Fibroblast of lung (primary cell): ENCODE measurements at places on chromosomes 6 and 20.
A peak's percentile ranks its signal among the peaks of the same experiment; 100 is the strongest.

GRCh38 chr6:70860045-70860444, 96.8 kb downstream of the B3GAT2 start:
- DNase-seq = no peak
- H3K4me3 ChIP-seq = no peak overlapping the region
- no peaks in the 10 kb centered on the region for H3K27me3 ChIP-seq
- no peaks in the 10 kb centered on the region for H3K36me3 ChIP-seq
- no peak overlapping the region for H3K27ac ChIP-seq

GRCh38 chr6:132390017-132390416, 11.3 kb downstream of the MOXD1 start:
- no peak overlapping the region for H3K4me3 ChIP-seq
- peaks cover 15% of the 10 kb centered on the region for H3K4me1 ChIP-seq
- H3K36me3 ChIP-seq = no peaks in the 10 kb centered on the region
- DNase-seq = no peak

GRCh38 chr6:84183430-84183829, 44.0 kb downstream of the CEP162 start:
- no peak overlapping the region for H3K27ac ChIP-seq
- H3K27me3 ChIP-seq = no peaks in the 10 kb centered on the region
- no peak for DNase-seq
- H3K4me3 ChIP-seq = no peak overlapping the region
- H3K4me1 ChIP-seq = no peaks in the 10 kb centered on the region

- H3K4me1 ChIP-seq = peaks cover 13% of the 10 kb centered on the region
- no peak overlapping the region for H3K27ac ChIP-seq
- no peaks in the 10 kb centered on the region for H3K27me3 ChIP-seq
- H3K4me3 ChIP-seq = no peak overlapping the region
These were observed 154.3 kb downstream of the VEGFA start for GRCh38 chr6:43924222-43924702.

DNA sequence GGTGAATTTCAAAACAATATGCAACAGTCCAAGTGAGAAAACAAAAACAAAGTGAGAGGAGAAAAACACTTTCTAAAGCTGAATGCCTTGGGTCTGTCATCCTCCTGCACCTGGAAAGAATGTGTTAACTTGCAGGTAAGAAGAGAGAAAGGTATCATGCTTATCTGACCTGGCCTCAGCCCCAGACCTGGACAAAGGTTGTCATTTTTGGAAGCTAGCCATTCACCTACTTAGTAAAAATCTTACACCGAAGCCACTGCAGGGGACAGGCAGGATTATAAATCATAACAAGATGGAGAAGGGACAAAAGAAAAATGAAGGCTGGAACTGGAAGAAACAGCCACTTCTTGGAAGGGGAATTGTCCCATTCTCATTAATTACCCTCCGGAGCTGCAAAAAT, 69.4 kb downstream of the GFOD1 start:
- no peak overlapping the region for H3K4me3 ChIP-seq
- no peak for DNase-seq
- no peaks in the 10 kb centered on the region for H3K27me3 ChIP-seq
- no peak overlapping the region for H3K27ac ChIP-seq
- peaks cover 10% of the 10 kb centered on the region for H3K4me1 ChIP-seq
- H3K36me3 ChIP-seq = no peaks in the 10 kb centered on the region

GRCh38 chr6:3297006-3297405, 38.3 kb downstream of the PSMG4 start:
- peaks cover 6% of the 10 kb centered on the region for H3K27me3 ChIP-seq
- H3K4me3 ChIP-seq = no peak overlapping the region
- H3K27ac ChIP-seq = no peak overlapping the region
- H3K36me3 ChIP-seq = no peaks in the 10 kb centered on the region

DNA sequence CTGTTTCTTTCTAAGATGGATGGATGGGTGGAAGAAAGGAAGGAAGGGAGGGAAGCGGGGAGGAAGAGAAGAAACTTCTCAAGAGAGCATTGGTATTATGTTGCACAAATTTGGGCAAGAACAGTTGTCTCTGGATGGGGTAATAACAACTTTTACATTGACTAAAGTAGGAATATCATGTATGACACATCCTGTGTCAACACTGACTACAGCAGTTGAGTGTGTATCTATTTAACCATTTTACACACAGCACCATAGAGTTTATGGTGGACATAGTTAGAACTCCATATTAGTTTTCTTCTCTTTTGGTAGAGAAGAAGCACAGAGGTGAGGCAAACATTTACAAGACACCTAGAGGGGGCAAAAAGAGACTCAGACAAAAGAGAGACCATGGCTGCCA, 44.2 kb upstream of the RNF146 start:
- H3K4me3 ChIP-seq = no peak overlapping the region
- no peak overlapping the region for H3K27ac ChIP-seq
- no peak for DNase-seq

DNA sequence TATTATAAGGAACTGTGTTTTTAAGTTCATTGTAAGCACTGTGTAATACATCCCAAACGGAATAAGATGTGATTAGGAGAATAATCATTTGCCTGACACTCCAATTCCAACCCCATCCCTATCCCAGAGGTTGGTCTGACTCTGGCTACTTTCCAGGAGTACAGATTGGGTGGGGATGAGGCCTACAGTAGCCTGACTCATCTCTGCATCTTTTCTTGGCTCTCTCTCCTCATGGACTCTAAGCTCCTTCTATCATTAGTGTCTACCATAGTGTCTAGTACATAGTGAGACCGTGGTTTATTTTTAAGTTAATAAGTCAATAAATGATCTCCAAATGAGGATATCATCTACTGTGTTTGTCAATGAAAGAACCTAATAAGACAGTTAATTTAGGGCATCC, 92.2 kb upstream of the CNKSR3 start:
- no peaks in the 10 kb centered on the region for H3K36me3 ChIP-seq
- no peak overlapping the region for H3K4me3 ChIP-seq
- no peak overlapping the region for H3K27ac ChIP-seq
- peak; percentile 35 for DNase-seq
- H3K4me1 ChIP-seq = no peaks in the 10 kb centered on the region

DNA sequence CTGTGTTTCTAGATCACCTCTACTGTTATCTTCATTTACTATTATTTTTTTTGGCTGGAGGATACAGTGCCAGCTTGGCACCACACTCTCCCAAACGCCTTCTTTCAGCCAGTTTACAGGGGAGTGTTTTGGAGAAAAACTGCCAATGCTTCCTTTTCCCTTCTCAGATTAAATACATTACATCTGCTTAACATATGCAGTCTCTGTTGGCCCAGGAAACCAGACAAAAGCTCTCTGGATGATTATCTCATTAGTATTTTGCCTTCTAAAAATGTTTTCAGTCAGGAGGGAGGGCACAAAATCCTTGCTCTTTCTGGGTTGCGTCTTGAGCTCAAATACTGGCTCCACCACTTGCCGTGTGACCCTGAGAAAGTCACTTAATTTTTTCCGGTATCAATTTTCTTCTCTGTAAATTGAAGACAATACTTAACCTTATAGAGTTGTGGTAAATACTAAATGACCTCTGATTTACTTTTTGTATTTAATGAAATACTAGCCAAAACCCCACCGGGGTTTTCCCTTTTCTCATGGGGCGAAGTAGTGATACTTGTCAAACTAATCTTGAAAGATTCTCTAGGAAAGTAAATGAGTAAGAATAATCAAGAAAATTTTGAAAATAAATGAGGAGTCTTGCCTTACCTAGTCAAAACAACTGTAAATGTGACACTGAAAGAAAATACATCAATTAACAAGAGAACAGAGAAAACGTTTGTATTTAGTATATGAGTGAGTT, 146.2 kb downstream of the MMS22L start:
- no peaks in the 10 kb centered on the region for H3K27me3 ChIP-seq
- no peaks in the 10 kb centered on the region for H3K4me1 ChIP-seq
- H3K36me3 ChIP-seq = no peaks in the 10 kb centered on the region
- DNase-seq = no peak
- no peak overlapping the region for H3K27ac ChIP-seq
- H3K4me3 ChIP-seq = no peak overlapping the region

DNA sequence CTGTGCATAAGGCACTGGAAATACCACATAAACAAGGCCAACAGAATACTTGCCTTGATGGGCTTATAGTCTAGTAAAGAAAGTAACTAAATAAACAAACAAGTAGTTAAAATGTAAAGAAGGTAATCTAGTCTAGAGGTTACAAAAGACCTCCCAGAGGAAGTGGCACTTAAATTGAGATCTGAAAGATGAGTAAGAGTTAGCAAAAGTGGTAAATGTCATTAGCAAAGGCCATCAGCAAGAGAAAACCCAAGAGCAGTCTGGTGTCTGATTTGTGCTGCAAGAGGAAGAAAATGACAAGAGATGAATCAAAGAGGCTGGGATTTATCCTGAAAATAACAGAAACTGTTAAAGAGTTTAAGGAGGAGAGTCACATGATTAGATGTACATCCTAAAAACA, 96.6 kb upstream of the SMLR1 start:
- no peaks in the 10 kb centered on the region for H3K27me3 ChIP-seq
- no peak overlapping the region for H3K4me3 ChIP-seq
- no peak for DNase-seq
- H3K4me1 ChIP-seq = no peaks in the 10 kb centered on the region
- no peaks in the 10 kb centered on the region for H3K36me3 ChIP-seq
- no peak overlapping the region for H3K27ac ChIP-seq

GRCh38 chr20:52731093-52731492, 241.1 kb upstream of the TSHZ2 start:
- H3K4me1 ChIP-seq = no peaks in the 10 kb centered on the region
- H3K27me3 ChIP-seq = no peaks in the 10 kb centered on the region
- no peak overlapping the region for H3K27ac ChIP-seq
- H3K36me3 ChIP-seq = no peaks in the 10 kb centered on the region

DNA sequence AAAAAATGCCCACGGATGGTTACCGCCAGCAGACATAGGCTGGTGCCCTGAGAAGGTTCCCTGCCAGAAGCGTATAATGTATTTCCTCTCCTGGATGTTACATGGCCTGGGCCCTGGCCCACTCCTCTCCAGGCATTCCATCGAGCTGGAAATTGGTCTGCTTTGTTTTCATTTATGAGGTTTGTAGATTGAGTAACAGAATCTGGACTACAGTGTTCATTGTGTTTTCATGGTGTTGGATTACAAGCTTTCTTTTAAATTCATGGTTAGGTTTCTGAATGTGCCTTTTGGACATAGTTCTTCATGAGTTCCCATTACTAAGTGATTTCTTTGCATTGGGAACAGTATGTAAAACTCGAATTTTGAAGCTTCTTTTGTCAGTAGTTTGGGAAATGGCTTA, 6.4 kb downstream of the TIAM2 start:
- no peak overlapping the region for H3K27ac ChIP-seq
- H3K27me3 ChIP-seq = peaks cover 2% of the 10 kb centered on the region
- H3K4me3 ChIP-seq = no peak overlapping the region
- H3K4me1 ChIP-seq = no peaks in the 10 kb centered on the region
- peak; percentile 77 for DNase-seq
- no peaks in the 10 kb centered on the region for H3K36me3 ChIP-seq
